Femur (tissue), 1 donor: ENCODE measurements at places on chromosomes 2 and 18.

DNA sequence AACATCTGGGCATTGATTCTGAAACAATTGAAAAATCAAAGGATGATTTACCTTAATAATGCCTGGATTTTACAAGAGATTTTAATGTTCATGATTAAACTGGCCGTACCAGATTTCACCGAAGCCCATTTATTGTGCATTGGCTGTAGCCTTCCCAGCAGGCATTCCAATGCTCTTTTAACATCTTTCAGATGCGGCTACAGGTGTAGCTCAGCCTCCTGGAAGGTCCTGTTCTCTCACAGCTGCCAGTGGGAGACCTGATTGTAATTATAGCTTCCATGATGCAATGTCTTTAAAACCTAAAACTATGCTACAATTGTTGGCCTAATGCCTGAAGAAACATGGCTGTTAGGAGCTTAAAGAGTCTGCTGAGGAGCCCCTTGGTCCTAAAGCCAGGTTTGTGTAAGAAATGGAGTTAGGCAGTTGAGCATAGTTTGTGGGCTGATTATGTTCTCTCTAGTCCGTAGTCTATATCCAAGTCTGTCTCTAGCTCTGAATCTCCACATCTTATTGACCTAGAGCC, 147.4 kb downstream of the CERS6 start:
- DNase-seq: no peak

GRCh38 chr2:24045511-24046508, 1.4 kb downstream of the WDCP start:
- DNase-seq: no peak

DNA sequence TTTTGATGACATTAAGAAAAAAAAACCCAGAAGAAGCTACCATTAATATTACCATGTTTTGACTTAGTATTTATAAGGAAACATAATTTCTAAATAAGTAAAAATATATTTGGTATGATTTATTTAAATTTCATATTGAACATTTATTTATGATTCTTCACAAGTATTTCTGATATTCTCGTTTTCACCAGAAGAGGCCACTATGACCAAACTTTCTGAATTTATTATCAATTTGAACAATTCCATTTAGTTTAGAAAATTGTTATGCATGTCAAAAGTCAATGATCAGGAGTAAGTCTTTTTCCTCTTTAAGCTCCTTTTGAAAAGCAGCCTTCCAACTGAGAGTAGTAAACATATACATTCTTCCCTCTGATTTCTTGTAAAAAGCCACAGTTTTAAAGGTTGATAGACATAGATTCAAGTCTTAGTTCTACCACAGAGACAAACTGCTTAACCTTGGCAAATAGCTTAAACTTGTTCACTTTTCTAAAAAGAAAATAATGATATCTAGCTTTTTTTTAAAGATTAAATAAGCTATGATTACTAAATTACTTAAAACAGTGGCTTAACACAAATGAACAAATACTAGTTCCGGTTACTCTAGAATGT, 329.9 kb downstream of the TRIB2 start:
- DNase-seq: no peak

- no peak for DNase-seq
Observed at GRCh38 chr2:134336352-134336751, 82.5 kb downstream of the MGAT5 start.

DNA sequence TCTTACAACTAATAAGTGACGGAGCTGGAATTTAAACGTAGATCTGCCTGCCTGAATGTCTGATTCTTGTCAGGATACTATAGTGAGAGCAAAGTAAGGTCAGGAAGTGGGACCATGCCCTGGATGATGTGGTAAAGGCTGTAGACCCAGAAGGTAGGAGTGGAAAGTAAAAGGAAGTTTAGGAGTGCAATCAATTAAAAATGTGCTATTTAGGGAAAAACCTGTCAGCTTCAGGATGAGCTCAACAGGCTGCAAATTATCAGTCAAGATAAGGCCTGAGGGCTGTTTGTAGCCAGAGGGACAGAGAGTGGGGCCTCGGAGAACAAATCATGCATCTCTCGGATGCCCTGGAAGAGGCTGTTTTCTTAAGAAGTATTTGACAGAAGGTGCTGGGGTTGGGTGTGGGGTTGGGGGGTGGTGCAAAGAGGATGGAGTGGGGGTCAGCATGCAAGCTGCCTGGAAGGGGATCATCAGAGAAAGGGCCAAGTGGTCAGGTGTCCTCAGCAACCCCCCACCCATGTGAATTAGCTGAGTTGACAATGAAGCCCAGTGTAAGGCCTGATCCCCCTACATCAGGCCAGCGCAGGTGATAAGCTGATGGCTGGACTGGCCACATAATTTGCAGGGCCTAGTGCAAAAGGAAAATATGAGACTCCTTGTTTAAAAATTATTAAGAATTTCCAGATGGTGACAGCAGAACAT, 53.2 kb upstream of the MAPRE3 start:
- no peak for DNase-seq

DNA sequence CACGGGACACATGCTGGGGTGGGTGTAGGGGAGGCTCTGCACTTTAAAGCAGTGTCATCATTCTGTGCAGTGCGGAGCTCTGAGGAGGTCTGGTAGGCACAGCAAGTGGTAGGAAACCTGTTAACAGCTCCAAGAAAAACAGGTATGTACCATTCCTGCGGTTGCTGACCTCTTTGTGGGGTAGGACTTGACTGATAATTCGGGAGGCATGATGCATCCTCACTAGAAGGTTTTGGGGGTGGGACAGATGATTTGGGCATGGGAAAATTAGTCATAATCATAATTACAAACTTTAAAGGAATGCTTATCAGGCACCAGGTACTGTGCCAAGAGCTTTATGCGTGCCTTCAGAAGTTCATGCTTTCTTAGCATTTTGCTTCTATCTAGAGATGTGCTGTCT, 9.7 kb downstream of the DOK1 start:
- no peak for DNase-seq

- peak; percentile 30 for DNase-seq
Observed at GRCh38 chr18:44325903-44326635, 354.6 kb upstream of the SETBP1 start.

DNA sequence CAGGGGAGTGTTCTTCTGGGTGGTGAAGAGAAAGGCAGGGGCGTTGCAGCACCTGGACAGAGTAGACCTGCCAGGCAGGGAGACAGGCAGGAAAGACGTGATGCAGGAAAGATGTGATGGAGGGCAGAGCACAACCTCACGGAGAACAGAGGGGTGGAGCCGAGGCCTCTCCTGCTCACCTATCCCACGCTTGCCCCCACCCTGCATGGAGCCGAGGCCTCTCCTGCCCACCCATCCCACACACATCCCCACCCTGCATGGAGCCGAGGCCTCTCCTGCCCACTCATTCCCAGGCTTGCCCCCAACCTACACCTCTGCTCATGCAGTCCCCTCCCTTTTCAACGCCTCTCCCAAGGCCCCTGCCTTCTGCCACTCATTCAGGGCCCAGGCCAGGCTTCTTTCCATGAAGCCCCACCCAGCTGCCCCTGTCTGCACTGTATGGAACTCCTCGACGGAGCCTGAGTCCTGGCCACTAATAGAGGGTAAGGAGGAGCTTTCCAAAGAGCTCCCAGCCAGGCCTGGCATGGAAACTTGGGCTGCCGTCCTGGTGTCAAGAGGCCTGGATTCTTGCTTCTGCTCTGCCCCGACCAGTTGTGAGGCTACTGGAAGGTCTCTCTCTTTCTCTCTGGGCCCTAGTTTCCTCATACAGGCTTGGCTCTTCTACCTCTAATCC, 32.0 kb upstream of the LOXHD1 start:
- DNase-seq: no peak

- DNase-seq: peak; percentile 12
Observed at GRCh38 chr2:232321156-232321816, 57.3 kb upstream of the ALPP start.

GRCh38 chr2:113858764-113859163, 31.1 kb upstream of the ACTR3 start:
- DNase-seq: no peak

GRCh38 chr2:33141476-33141875, 194.7 kb downstream of the LTBP1 start:
- DNase-seq: no peak

DNA sequence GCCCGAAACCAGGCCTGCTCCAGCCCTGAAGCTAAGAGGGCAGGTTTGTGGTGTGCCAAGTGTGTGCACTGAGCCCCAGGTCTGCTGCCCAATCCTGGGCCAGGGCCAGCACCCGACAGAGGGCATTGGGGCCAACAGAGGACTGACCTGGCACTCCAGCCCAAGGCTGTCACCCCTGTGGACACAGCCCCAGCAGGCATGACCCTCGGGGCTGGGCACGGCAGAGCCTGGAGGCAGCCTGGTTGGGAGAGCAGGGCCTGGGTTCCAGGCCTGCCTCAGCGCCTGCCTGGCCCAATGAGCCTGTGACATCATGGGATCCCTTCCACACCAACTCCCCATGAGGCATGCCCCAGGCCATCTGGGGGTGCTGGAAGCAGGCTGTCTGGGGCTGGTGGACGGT, 10.8 kb upstream of the SNED1 start:
- DNase-seq: no peak

GRCh38 chr2:201965550-201965949, 68.1 kb upstream of the FZD7 start:
- no peak for DNase-seq

- DNase-seq: no peak
Observed at GRCh38 chr2:960061-960736, 9.6 kb downstream of the SNTG2 start.

DNA sequence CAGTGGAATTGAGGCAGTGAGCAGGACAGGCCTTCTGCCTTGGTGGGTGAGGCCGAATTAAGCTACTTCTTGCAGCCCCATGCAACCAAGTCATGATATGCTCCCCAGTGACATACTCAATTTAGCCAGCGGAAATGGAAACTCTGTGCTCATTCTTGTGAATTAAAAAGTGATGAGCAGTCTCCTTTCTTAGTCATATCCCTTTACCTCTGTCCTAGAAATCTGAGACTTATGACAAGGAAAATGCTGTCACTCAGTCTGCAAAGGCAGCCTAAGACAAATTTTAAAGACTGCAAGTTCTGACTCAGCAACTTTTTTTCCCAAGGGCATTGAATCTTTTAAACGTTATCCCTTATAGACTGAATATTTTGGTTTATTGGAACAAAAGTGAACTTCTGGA, 218.2 kb downstream of the SH3BP4 start:
- DNase-seq: no peak

- no peak for DNase-seq
Observed at GRCh38 chr2:196315388-196316049, 144.1 kb upstream of the STK17B start.

- DNase-seq: no peak
Observed at GRCh38 chr2:200262047-200262446, 44.4 kb upstream of the SPATS2L start.

DNA sequence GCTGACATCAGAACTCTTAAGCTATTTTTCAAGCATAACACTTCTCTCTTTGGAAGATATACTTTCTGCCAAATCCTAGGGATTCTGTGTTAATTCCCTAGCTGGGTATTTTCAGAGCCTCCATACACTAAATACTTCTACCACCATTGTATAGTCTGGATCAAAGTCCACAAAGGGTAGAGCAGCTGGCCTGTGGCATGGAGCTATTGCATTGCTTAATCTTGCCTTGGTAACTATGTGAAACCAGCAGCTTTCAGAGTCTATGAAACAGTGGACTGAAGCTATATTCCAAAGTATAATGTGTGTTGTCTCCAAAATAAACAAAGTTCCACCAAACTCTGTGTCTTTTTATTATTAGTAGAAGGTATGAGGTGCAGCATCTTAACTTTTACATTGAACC, 296.9 kb upstream of the CDH19 start:
- DNase-seq: no peak

GRCh38 chr18:69109686-69110085, 291.0 kb upstream of the DOK6 start:
- no peak for DNase-seq

DNA sequence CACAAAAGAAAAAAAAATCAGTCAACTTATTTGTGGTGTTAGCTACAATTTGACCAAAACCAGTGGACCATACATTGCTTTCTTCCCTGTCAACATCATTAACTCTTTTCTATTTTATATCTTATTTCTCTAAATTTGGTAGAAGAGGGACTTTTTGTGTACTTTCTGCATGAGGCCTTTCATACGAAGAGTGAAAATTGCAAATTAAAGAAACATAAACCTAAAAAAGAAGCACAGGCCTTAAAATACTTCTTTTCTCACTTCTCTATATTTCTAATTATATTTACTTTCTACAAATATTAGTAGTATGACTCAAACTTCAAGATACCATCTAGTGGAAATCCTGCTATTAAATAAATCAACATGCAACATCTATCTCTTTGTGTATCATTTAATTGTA, 1073.4 kb upstream of the ZEB2 start:
- DNase-seq: no peak

DNA sequence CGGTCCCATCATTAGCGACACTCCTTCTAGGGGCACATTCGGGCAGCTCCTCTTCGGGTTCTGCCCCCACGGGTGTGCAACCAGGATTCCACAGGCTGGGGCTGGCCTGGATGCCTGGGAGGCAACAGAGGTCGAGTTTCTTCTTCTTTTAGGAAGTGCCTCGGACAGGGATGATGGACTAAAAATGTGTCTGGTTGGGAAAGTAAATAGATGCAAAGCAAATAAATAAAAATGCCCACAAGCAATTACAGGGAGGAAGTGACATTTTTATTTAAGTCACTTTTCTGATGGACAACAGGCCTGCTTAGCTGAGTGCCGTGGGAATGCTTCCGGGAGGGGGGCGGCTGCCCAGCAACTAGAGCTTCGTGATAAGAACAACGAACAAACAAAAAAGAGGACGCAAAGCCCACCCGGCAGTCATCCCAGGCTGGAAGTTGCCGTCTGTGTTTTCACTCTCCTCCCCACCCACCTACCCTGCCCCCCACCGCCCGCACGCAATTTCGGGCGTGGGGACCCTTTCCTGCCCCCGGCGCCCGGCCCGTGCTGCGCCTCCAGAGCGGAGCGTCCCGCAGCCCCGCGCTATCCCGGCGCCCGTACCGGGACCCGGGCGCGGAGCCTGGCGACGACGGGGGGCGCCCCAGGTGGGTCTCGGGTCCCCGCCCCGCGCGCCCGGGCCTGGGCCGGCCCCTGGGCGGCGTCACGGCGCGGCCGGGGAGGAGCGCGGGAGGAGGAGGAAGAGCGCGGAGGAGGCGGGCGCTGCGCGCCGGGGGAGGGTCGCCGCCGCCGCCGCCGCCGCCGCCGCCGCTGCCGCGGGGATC, 412 bp upstream of the NCK2 start:
- DNase-seq: peak; percentile 79

DNA sequence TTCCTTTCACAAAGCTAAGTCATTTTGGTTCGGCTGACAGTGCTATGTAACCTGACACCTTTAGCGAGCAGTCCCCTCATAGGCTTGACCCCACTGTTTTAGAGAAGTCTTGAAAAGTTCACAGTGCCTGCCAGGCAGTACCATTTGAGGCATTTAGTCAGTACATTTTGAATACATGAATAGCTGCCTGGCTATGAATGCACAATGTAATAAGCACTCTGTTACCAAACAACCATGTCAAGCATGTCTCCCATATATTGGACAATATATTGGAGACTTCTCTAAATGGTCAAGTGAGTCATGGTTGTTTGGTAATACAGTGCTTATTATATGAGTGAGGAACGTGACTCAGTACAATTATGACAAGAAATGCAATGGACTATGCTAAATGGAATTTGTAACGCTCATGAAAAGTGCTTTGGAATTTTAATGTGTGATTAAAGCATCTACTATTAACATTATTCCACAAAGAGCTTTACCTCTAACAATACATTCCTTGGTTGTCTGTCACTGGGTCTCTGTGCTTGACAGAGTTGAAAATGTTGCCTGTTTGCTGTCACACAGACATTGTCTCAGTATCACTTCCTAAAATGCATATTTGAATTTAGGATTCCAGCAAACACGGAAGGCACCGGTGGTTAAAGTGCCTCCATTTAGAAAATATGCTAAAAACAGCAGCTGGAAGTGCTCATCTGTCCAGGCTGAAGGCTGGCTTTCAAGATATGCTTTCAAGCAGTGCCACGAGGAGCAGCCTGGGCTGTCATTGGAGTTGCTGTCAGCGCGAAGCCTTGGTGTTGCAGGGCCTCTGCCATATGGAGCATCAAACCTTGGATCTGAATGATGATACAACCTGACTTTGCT, 458.6 kb downstream of the FBXO15 start:
- DNase-seq: no peak
